ENCODE measurements at places on chromosomes 5 and 9.

DNA sequence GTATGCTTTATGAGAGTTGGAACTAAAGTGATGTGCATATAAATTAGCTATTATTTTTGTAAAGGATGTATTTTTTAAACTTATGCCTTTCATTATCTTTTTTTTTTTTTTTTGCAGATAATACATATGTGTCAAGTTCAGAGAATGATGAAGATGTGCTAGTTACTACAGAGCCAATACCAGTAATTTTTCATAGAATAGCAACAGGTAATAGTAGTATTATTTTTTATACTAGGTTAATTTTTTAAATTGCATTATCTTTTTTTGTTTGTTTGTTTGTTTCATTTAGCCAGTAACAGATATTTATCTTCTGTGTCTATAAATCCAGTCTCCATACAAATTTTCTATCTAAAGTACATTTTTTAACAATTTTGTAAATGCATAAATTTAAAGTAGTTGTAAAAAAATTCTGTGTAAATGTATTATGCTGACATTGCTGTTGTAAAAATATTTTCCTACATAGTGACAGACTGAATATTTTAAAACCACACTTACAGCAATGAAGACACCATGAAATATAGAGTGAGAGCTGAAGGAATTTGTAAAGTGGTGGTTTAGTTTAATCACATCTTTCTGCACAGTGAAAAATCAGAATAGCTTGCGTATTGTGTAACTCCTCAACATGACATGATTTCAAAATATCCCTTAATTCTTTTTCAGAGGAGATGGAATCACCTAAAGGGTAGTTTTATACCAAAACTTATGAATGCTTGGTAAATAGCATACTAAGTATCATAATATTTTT is 93.3 kb downstream of the PARP8 start:
- no peak for DNase-seq

- no peak for DNase-seq
Measured at GRCh38 chr5:54673523-54674225, 156.1 kb downstream of the SNX18 start.

- DNase-seq = no peak
Measured at GRCh38 chr5:128791312-128791711, 174.0 kb upstream of the SLC27A6 start.

- DNase-seq = peak; percentile 8
Measured at GRCh38 chr5:123752552-123753179, 240.7 kb downstream of the CSNK1G3 start.

DNA sequence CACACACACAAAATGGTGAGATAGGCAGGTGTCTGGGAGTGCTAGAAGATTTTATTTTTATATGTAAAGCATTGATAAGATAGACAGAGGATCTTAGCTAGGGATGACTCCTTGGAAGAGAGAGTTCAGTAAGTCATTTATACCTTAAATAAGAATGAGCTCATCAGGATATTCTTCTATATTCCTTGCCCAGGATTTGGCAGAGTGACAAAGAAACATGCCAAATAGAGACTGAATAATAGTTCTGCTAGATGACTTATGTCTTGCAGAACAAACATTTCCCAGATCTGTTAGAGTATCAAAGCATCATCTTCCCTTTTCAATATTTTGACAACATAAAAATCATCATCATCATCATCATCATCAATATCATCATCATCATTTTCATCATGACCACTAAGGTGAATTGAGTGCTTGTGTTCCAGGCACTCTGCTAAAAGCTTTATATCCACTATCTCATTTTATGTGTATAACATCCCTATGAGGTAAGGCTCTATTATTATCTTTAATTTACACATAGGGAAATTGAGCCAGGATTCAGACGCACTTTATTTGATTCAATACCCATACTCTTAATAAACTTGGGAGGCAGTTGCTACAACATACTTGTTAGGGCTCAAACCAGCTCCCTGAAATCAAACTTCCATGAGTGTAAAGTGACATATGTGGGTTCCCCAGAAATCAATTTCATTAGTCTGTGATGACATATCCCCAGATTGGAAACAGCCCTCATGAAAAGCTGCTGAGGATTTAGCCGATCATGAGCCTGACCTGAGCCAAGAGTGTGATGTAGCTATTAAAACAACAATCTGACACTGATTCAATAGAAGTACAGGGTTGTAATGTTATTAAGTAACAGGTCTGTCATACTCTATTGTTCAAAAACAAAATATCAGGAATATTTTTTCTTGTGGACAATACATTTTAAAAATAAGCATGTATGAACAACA is 176.3 kb upstream of the SEMA6A start:
- DNase-seq = no peak

DNA sequence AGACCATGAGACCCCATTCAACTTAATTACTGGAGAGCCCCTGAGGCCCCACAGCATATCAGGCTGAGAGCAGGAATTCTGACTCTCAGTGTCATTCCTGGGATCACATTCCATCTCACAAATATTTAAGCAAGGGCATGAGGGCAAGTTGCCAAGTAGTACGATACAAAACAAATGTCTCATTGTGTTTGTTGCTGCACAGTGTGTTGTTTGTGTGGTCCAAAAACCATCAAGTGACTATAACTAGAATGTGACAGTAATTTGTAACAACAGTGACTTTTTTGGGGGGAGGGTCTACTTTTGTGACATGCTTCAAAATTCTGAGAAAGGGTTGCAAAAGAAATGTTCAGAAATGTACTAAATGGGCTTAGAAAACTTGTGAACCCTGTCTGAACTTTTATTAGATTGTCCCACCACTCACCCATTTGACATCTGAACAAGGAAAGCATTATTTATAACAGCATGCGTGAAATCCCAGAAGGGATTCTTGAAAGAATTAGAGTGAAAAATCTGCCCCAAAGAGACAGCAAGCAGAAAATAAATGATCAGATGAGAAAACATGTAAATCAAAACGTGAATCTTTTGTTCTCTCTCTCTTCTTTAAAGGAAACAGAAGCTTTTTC is 347.0 kb downstream of the NTRK2 start:
- peak; percentile 21 for DNase-seq

DNA sequence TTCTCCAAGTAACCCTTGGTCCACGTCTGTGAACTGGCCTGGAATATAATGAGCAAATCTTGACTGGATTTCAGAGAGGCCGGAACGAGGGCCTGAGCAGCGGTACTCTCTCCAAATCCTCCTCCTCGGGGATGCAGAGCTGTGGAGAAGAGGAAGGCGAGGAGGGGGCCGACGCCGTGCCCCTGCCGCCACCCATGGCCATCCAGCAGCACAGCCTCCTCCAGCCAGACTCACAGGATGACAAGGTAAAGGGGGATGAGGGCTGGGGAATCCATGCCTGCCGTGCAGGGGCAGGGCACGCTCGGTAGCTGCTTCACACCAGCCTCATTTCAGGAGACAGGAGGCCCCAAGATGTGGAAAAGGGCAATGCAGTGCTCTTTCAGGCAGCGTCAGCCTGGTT is 118.9 kb upstream of the OTULINL start:
- DNase-seq = no peak

GRCh38 chr9:136119883-136120393 is 1.3 kb upstream of the TMEM250 start:
- no peak for DNase-seq

- peak; percentile 71 for DNase-seq
Measured at GRCh38 chr9:87678650-87679355, 47.1 kb upstream of the CTSL start.

- DNase-seq = no peak
Measured at GRCh38 chr5:156254196-156254595, 72.8 kb upstream of the SGCD start.

DNA sequence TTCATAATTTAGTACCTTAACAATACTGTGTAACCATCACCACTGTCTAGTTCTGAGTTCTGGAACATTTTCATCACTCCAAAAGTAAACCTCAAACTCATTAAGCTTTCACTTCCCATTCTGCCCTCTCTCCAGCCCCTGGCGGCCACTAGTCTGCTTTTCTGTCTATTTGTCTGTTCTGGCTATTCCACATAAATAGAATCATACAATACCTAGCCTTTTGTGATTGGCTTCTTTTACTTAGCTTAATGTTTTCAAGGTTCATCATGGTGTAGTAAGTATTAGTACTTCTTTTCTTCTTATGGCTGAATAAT is 138.7 kb downstream of the RAPGEF6 start:
- no peak for DNase-seq

- DNase-seq = no peak
Measured at GRCh38 chr5:171842777-171843328, 57.2 kb downstream of the SMIM23 start.
